ENCODE measurements at places on chromosomes 11 and 22.

DNA sequence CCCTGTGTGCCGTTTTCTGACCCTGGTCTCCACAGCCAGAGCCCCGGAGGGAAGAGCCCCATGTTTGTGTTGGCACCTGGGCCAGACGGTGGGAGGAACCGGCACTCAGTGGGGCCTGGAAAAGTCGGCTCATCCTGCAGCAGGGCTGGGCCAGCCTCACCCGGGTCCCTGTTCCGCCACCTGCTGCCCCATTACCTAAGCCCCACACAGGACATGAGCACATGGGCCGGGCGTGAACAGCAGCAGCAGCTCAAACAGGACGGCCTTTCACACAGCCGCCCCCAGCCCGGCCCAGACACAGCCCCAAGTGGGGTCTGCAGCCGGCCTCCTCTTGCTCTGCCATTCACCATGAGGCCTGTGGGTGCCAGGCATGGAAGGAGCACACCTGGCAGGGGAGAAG, 302.4 kb downstream of the MN1 start:
- DNase-seq: no peak

DNA sequence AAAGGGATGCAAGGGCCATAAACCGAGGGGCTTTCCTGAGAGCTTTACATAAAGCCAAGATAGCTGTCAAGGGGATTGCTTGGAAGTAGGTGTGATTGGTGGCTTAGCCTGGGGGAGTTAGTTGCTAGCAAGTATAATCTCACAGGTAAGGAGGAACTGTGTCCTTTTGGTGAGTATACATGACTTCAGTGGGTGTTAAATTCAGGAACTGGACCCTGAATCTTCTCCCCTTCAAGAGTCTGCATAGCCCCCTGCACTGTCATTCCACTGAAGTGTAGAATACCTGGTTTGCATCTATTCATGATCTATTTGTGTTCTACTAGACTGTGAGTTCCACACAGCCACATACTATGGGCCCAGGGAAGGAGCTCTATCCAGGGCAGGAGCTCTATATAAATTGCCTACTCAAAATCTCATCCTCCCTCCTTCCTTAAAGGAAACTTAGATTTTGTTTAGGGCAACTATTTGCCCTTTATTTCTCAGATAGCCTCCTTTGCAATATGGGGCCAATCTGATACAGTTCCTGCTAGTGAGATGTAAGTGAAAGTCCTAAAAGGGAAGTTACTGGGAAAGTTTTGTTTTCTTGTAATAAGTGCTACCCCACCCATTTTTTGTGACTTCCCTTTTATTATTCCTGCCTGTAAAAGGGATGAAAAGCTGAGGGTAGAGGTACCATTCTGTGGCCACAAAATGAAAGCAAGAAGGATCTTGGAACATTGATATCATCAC, 120.5 kb downstream of the PGR start:
- no peak for DNase-seq

DNA sequence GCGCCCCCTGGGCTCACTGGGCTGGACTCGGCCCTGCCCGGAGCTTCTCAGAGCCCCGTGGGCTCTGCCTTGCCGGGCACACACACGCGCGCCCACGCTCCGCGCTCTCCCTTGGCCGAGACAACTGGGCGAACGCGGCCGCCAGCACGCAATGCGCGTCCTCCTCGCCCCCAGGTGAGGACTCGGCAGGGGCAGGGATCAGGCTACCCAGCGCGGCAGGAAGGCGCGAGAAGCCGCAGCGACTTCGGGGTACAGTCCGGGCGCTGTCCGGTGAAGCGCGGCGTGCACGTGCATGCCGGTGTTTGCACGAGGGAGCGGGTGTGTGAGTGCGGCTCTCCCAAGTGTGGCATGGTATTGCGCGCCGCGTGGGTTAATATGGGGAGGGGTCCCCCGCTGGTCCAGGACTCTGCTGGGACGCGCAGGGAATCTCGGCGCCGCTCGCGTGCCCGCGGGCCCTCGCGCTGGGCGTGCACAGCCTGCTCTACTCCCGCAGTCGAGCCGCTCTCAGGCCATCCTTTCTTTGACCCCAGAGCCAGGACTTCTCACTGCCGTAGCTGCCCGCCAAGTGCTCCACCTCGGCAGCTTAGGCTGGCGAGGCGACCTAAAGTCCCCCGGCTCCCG, 5.4 kb downstream of the WNT7B start:
- DNase-seq: no peak

DNA sequence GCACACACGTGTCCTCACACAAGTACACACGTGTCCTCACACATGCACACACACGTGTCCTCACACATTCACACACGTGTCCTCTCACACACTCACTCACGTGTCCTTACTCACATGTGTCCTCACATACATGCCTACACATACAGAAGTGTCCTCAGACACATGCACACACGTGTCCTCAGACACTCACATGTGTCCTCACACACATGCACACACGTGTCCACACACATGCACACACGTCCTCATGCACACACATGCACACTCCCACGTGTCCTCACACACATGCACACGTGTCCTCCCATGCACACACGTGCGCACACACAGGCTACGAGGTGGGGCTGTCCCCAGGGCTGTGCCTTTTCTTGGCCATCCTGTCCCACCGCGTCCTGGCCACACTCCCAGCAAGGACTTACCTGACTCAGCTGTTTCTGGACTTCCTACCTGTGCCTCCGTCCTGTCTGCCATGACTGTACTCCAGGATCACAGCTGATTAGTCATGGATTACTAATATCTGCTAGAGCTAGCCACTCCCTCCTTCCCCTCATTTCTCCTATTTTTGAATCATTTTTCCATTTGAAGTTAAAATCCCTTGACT, 990.2 kb downstream of the BRD1 start:
- DNase-seq: no peak

DNA sequence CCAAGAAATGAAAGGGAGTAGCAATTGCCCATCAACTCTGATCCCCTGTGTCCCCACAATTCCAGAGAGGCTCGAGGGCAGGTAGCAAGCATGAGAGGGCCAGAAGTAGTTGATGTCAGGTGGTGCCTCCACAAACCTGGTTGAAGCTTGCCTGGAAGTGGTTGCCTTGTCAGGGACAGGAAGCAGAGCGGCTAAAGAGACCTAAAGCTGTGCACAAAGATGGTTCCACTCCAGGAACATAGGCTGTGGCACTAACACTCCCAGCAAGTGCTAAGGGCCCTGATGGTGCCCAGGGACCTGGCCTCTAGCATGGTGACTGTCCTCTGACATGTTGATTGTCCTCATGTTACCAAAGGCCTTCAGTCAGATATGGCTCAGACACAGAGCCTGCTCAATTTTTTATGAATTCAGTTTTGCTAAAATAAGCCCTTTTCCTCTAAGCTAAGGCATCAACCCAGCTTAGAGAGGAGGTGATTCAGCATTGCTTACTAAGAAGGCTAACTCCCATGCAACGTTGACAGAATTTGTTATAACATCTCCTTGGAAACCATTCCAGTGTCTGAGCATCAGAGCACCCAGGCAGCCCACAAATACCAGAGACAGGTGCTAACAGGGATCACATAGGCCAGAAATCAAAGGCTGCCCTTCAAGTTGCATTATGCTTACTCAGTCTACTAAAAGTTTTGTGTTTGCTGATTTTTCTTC, 196.3 kb upstream of the ARHGAP20 start:
- DNase-seq: peak; percentile 71

DNA sequence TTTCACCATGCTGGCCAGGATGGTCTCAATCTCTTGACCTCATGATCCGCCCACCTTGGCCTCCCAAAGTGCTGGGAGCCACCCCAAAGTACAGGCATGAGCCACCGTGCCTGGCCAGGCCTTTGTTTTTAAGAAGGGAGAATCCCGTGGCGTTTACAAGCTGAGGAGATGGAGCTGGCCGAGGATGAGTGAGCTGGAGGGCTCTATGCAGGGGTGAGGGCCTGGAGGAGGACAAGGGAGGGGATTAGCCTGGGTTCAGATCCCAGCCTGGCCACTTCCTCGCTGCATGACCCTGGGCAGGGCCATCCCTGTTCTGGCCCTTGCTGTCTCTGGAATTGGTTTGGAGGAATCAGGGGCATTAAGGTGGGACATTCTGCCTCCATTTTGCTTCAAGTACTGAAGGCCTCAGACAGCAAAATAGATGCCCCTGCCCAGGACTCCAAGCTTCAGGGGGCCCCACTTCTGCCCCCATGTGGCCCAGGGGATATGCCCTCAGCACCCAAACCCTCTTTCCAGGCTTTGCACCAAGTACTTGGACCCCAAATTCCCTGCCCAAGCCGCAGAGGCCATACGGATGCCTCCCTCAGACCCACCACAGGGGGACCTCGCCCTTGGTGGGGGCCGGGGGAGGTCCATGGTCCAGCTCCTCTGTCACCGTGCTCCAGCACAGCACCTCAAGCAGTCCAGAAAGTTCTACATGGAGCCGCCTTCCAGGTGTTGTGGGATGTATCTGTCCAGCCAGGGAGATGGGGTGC, 12.1 kb upstream of the LRP5 start:
- DNase-seq: no peak

GRCh38 chr11:96237766-96238266, 105.2 kb downstream of the MAML2 start:
- no peak for DNase-seq

DNA sequence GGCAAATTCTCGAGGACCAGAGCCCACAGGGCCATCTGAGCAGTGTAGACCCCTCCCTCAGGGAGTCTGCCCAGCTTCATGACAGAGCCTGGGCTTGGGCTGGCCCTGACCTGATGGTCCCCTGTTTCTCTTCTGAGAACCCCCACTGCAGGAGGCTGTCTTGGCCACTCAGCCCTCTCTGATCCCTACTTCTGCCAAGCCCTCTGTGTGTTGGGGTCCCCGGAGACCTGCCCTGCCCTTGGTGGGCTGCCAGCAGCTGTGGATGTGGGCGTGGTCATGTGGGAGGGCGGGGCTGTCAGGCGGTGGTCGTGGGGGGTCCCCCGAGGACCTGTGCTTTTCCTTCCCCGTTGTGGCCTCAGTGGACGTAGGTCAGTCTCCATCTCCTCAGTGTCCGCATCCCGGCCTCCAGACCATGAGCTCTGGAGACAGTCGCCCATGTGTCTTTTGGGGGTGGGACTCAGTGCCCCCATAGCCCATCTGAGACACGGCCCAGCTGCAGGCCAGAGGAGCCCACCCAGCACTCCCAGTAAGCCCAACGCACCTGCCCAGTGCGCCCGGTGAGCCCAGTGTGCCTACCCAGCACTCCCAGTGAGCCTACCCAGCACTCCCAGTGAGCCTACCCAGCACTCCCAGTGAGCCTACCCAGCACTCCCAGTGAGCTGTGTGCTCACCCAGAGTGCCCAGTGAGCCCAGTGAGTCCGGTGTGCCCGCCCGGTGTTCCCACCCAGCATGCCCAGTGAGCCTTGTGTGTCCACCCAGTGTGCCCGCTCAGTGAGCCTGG, 409.2 kb downstream of the TBC1D22A start:
- no peak for DNase-seq

- DNase-seq: no peak
These were observed 158.8 kb downstream of the CTTN start for GRCh38 chr11:70556884-70557741.

GRCh38 chr11:127000291-127000968, at the start of gene KIRREL3:
Gene KIRREL3, minus strand, starts transcription at chr11:127000770.
- DNase-seq: no peak

GRCh38 chr11:74023276-74023675, 14.4 kb upstream of the UCP3 start:
- DNase-seq: no peak

- no peak for DNase-seq
These were observed 16.2 kb upstream of the ARHGAP20 start for GRCh38 chr11:110728476-110728875.

DNA sequence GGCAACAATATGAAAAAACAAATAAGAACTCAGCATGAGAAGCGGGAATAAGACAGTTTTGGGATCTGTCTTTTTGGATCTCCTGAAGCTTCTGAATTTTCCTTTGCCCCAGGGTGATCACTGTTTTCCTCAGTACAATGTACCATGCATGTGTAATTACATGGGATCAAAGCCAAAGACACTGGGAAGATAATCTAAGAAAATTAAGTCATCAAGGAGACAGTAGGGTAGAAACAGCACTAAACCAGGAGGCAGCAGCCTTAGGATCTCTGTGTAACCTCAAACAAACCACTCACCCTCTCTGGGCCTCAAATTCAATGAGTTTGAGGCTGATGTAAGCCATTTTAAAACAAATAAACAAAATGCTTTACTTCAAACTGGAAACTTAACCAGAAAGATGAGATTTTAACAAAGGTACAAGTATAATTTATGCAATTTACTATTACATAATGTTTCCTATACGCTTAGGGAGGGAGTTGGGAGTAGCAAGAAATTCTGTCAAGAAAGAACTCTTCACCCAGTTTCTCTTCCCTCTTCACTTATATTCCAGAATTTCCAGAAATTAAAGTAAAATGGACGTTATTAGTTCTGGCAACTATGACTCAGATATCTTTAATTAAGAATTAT, 77.0 kb downstream of the RAB30 start:
- no peak for DNase-seq

DNA sequence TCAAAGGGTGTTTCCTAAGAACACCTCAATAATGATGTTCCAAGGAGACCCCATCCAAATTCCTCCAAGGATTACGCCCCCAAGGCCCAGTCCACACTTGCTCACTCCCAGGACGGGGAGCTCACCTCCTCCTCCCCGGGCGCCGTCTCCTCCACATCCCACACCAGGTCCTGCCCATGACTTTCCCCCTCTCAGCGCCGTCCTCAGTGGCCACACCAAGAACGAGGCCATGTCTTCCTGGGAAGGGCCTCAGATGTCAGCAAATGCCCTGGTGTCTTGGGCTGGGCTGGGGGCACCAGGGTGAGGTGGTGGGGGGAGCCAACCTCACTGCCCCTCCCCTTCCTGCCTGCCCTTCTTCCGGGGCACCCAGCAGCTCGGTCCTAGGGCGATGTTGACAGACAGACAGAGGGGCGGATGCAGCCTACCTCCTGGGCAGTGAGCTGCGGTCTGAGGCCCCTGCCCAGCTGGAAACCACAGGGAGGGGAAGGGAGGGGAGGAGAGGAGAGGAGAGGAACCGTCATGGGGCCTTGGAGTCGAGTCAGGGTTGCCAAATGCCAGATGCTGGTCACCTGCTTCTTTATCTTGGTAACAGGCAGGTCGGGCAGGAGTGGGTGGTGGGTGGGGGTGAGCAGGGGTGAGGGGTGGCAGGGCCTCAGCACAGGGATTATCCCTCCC, at the start of the genes C11orf21 and TSPAN32:
Gene C11orf21 (minus strand): TSS at position 288 of the 675 bp plus-strand sequence. CDS start 110 bp downstream, at position 178.
Gene TSPAN32 (plus strand): TSS at position 383 of the 675 bp plus-strand sequence. CDS start 137 bp downstream, at position 520.
- DNase-seq: no peak

DNA sequence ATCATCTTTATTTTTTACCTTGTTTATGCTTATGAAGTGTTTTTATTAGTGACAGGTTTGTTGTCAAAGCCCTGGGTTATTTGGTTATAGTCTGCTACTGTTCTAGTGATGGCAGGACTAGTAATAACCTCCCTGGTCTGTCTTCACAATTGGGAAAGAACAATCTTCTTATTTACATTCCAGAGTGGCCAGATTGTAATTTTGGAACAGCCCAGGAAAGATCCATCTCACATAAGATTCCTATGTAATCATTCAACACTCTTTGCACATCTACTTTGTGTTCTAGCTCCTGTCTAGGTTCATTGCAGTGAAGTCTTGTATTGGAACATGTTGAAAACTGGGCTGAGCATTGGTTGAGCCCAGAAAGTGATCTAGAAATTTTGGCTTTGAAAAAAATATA, 63.8 kb downstream of the CYB5R2 start:
- DNase-seq: no peak
